ENCODE measurements at places on chromosomes 1 and 21.

DNA sequence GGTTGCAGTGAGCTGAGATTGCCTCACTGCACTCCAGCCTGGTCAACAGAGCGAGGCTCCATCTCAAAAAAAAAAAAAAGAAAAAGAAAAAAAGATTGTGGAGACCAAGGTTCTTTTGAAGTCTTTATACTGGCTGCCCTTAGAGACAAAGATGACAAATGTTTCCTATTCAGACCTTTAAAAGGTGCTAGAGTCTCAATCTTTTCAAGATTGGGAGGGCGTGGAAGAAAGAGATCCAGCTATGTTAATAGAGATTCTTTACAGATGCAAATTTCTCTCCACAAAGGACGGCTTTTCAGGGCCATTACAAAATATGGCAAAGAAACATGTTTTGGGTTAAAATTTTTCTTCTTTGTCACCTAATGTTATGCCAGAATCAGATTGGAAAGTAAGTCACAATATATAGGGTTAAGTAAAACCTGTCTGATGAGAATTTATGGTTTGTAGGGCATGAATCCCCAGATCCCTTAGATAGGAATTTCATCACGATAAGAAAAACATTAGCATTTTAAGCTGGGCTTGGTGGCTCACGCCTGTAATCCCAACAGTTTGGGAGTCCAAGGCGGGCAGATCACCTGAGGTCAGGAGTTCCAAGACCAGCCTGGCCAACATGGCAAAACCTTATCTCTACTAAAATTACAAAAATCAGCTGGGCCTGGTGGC, 13.0 kb upstream of the MORC3 start:
- DNase-seq: no peak

DNA sequence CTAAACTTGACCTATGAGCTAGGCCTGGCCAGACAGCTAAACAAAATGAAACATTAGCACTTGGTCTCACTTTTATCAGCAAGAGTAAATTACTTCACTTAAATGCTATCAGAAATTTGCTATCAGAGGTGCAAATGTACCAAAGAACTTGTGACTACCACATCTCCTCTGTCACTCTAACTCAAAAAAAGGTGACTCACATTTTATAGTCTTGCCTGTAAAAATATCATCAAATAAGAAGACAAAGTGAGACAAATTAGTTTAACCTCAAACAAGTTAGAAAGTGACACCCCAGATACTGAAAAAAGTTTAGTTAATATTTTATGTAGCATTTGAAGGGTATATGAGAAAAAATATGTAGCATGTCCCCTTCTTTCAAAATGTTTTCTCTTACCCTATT, 76.9 kb downstream of the EPS15 start:
- no peak for DNase-seq

DNA sequence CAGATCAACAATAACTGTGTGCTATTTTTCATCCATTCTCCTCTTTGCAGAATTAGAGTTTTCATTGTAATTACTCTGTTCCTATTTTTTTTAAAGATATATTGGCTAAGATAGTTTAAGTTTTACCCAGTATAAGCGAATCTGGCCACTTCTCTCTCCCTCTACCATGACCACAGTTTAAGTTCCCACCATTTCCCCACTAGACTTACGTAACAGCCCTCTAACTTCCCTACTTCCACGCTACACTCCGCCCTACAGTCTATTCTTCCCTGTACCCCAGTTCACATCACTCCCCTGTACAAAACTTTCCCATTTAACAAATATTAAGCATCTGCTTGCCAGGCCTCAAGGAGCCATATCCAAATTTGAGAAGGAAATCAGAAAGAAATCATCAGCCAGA, 16.5 kb downstream of the CTSK start:
- DNase-seq: no peak

DNA sequence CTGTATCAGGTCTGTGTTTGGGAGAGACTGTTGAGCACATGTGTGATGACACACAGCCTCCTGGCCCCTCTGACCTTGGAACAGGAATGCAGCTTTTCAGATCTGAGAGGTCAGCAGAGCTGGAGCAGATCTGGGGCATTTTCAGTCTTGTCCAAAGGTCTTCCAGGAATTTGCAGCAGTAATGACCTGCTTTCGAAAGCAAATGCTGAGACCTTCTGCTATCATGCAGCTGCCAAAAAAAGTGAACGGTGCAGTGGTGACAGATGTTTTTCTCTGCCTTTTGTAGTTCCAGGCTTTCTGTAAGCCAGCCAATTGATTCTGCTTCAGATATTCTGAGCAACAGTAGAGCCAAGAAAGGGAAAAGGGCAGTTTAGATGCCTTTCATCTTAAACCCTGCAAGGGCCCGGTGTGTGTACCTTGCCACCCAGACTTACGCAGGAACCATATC, 137.8 kb upstream of the COA6 start:
- no peak for DNase-seq

DNA sequence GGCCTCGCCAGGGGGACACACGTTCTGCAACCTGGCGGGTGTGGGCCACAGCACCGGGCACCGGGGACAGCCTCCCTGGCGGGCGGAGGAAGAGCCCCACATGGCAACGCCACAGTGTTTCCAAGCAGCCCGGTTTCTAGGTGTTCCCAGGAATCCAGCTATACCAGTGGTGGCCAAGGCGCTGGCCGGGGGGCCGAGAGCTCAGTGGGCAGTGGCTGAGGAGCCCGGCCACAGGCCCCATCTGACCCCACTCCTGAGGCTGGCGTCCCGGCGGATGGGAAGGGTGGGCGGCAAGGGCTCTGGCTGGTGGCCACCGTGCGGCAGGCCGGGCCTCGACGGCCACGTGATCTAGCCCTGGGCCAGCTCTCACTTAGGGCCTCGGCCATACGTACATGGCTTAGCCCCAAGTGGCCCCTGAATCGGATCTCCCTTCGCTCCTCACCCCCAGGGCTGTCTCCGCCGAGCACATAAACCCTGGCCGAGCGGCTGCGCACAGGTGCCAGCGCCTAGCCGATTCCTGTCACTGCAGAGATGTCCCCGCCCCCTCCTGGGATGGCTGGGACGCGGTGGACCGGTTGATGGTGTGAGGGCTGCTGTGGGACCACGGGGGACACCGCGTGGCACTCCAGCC, 68.7 kb downstream of the MORN1 start:
- no peak for DNase-seq

DNA sequence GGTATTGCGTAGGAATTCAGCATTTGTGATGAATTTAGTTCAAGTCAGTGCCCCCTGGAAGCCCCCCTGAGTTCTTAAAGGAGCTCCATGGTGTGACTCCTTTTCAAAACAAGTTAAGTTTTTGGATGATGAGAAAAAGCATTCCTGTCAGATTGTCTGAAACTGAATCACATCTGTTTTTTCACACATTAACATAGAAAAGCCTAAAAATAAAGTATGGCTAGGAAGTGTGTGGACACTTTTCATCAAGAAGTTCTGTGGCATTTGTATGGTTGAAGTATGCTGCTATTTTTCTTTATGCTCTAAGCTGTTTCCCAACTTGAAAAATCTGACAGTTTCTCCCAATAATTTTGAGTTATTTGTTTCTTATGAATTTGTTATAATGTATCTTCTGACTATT, 33.7 kb downstream of the PRDM2 start:
- DNase-seq: no peak

DNA sequence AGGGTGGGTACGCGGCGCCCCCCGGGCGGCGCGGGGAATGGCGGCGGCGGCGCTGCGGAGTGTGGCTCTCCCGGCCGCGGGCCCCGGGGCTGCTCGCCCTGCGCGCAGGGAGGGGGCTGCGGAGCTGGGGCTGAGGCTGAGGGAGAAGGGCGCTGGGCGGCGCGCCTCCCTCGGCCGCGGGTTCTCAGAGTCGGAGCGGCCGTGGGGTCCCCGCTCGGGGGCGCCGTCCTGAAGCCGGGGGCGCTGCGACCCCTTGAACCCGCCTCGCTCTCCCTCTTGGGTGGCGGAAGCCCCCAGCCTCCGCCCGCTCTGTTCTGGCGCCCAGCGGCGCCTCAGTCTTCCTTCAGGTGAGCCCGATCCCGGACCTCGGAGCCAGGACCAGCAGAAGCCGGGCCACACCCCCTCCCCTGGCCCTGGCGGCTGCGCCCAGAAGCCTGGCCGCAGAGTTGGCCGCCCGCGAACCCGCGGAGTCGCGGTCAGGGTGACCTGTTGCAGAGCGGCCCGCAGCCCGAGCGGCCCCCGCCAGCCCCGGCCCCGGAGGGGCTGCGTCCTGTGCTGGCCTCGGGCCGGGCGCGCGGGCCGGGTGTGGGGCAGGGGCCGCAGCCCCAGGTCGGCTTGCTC, 532 bp downstream of the RALGPS2 start:
- peak; percentile 40 for DNase-seq

DNA sequence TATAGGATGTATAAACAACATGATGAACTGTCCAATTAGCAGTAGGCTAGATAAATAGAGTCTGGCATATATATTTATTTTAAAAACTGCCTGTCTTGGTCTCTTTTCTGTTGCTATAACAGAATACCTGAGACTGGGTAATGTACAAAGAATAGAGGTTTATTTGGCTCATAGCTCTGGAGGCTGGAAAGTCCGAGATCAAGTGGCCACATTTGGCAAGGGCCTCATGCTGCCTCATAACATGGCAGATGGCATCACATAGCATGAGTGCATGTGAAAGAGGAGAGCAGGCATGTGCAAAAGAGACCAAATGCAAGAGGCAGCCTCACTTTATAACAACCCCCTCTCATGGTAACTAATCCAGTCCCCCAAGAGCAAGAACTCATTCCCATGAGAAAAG, 6.0 kb downstream of the STYXL2 start:
- DNase-seq: no peak

DNA sequence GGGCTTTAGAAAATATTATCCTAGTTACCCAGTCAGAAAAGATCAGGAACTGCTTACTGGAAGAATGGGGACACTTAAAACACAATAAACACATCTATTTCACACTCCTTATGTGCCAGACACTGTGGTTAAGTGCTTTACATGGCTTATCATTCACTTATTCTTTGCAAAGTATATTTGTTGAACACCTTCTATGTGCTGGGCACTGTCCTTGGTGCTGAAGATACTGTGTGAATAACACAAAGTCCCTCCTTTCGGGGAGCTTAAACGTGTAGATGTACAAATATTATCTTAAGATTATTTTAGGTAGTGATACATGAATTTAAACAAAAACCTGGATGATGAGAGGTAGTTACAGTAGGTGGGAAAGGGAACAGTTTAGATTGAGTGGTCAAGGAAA, 169.3 kb downstream of the ST6GALNAC5 start:
- no peak for DNase-seq

DNA sequence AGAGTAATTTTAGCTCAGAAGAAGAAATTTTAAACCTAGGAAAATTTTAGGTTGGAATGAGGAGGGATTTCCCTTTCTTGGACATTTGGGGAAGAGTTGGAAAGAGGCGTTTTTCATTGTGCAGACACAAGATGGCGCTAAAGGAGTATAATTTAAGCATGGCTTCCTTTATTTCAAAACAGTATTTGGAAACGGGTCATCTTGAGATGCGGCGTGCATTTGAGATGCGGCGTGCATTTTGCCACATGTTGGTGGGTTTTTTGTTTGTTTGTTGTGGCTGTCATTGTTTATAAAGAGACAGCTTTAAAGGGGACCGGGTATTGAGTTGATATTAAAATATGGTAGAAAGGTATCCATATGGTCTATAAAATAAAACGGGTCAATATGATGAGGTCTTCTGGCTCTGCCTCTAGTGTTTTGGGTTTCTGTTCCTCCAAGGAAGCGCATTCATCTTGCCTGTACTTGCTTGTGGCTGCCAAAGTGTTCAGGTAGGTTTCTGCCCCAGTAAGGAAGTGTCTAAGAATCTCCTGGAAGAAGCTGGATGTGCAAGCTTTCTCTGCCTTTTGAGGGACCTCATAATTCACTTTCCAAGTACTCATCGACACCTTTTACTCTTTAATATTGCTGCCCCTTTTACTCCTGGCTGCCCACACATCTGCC, 210.3 kb downstream of the SLC35F3 start:
- DNase-seq: no peak

DNA sequence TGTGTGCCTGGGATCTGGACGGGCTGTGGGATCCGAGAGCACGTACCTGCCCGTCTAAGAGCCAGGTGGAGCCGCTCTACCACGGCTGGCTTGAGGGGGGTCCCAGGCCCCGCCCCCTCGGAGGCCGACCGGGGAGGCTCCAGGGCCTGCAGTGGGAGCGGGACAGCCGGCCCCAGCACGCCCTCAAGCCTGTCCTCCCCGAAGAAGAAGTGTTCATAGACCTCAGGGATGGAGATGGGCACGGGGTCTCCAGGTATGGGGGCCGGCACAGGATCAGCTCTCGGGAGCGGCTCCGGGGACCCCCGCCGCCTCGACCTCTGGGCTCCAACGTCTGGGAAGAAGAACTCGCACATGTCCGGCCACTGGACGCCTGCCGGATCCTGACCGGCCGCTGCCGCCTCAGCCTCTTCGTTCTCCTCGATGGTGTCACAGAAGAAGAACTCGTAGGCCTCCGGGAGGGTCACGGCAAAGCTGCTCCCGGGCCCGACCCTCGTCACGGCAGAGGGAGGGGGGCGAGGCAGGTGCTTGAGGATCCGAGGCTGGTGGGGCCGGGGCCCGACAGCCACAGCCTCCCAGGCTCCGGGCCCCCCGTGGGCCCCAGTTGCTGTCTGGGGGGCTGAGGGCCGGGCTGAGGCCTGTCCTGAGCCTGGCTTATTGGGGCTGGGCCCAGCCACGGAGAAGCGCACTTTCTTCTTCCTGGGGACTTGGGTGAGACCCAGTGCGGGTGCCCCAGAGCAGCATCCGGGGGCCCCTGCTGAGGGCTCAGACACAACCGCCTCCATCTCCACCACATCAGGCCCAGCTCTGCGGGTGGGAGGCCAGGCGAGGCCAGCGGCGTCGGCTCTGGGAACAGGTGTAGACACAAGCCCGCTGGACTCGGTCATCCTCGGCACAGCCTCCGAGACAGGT, 2.8 kb downstream of the PERM1 start:
- DNase-seq: no peak

- DNase-seq: no peak
These were observed 21.5 kb downstream of the CDC73 start for GRCh38 chr1:193143285-193143684.

- DNase-seq: no peak
These were observed 105.6 kb upstream of the USH2A start for GRCh38 chr1:216528816-216529215.

DNA sequence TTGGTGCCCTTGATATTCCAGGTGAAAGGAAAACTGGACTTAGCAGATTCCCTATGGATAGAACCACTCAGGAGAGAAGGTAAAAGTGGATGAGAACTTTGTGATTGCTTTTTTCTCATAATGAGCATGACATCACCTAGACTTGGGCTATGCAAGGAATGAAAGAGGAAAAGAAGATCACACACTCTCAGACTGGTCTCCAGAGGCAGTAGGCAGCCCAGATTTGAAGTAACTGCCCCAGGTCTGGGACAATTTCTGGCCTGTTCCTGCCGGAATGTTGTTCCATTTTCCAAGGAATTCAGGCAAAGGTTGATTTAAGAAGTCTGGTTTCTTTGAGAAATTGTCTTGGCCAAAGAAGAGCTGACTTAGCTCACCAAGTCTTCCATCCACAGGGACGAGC, 31.7 kb upstream of the USP24 start:
- DNase-seq: no peak

- DNase-seq: no peak
These were observed 39.1 kb upstream of the GBP5 start for GRCh38 chr1:89311757-89312156.

- DNase-seq: no peak
These were observed 55.0 kb upstream of the ATP2B4 start for GRCh38 chr1:203571661-203572060.

- DNase-seq: peak; percentile 41
These were observed 13.5 kb upstream of the ACBD6 start for GRCh38 chr1:180515857-180516388.

GRCh38 chr21:45180246-45180599, 105.8 kb downstream of the ADARB1 start:
- no peak for DNase-seq

Data from left ventricle myocardium inferior (tissue), 1 donor.